ENCODE measurements at places on chromosomes 2 and 18.

DNA sequence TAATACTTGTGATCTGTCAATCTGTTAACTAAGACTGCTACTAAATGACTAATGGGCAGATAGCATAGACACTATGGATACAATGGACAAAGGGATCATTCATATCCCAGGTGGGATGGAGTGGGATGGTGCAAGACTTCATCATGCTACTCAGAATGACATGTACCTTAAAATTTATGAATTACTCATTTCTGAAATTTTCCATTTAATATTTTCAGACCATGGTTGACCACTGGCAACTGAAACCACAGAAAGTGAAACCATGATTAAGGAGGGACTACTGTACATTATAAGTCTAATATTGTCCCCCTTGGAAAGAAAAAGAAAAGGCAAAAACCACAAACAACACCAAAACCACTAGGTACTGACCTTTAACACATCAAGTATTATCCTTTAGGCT is 247.0 kb upstream of the SYT4 start:
- DNase-seq = no peak

DNA sequence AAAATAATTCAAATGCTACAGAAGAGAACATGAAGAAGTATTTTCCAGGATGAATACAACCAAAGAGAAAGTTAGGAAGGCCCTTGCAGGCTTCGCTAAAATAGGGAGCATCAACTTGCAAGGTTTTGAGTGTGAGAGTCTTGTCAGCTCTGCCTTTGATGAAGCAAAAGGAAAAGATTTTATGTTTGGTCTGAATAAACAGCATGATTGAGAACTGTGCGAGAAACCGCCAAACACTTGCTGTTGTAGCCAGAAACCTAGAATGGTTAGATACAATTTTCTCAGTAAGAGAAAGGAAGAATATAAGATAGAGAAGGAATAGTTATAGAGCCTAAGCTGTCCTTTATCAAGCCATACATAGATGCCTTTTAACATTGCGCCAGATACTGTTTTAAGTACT is 163.6 kb downstream of the L3MBTL4 start:
- no peak for DNase-seq

DNA sequence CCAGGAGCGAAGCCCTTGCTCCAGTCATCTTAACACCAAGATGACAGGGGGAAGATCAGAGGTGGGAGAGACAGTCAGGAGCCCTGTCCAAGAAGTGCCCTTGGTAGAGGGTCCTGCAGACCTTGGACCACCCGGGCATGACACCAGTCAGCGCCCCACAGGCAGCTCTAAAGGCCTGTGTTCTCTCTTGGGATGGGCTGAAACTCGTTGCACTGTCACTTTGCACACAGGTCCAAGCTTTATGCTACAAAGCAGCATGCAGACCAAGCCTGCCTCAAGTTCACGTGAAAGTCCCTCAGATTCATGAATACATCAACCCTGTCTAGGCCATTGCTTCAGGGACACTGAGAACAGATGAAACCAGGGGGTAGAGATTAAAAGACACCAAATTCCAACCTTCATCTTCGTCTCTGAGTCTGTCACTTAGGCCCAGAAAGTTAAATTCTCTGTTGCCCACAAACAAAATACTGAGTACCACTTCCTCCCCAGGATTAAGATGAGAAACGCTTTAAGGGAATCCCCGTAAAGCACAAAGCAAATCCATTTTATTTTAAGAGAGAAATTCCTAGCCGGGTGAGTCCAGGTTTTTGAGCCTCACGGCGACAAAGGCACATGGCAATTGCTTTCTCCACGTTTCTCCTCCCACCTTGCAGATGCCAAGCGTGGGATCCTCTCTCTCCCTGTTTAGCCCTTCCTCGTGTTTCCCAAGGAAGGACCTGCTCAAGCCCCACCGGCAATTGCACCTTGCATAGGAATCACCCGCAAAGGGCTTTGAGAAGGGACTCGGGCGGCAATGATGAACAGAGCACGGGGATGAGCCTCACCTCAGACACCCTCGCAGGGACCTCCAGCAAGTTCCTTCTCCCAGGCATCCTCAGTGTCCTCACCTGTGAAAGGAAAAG is 75.0 kb upstream of the ID2 start:
- DNase-seq = no peak

GRCh38 chr2:221437056-221437455 is 135.0 kb downstream of the EPHA4 start:
- DNase-seq = no peak

- no peak for DNase-seq
Measured at GRCh38 chr2:179518830-179519229, 254.2 kb upstream of the SESTD1 start.
